ENCODE measurements at places on chromosomes 2 and 18.
A peak's percentile ranks its signal among the peaks of the same experiment; 100 is the strongest.

DNA sequence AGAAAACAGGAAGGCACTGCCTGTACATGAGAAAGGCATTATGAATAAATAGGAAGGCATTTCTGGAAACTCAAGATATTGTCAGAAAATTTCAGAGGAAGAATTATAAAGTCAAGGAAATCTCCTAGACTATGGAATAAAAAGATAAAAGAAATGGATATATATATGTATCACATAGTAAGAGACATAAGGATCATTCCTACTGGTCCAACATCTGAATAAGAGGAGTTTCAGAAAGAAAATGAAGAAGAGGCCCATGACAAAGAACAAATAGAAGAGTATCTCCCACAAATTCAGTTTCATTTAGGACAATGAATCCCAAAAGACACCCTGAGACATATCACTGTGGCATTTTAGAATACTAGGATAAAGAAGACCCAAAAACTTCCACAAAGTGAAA is 178.8 kb downstream of the PRKCE start:
- H3K4me3 ChIP-seq = no peak overlapping the region
- H3K4me1 ChIP-seq = peaks cover under 1% of the 10 kb centered on the region
- H3K27ac ChIP-seq = no peak overlapping the region
- no peak for DNase-seq

- H3K4me3 ChIP-seq = no peak overlapping the region
- H3K27ac ChIP-seq = no peak overlapping the region
- no peaks in the 10 kb centered on the region for H3K27me3 ChIP-seq
- H3K4me1 ChIP-seq = peaks cover 61% of the 10 kb centered on the region
- DNase-seq = no peak
These were observed 71.2 kb downstream of the SPATS2L start for GRCh38 chr2:200377355-200378336.

- no peak overlapping the region for H3K4me3 ChIP-seq
- H3K27me3 ChIP-seq = peaks cover 32% of the 10 kb centered on the region
- DNase-seq = no peak
- peaks cover 3% of the 10 kb centered on the region for H3K4me1 ChIP-seq
- no peak overlapping the region for H3K27ac ChIP-seq
- H3K36me3 ChIP-seq = no peaks in the 10 kb centered on the region
These were observed 94.6 kb upstream of the LGALSL start for GRCh38 chr2:64359171-64359891.

- no peak overlapping the region for H3K27ac ChIP-seq
- peaks cover 6% of the 10 kb centered on the region for H3K36me3 ChIP-seq
These were observed 42.9 kb upstream of the RFX8 start for GRCh38 chr2:101517758-101518271.

DNA sequence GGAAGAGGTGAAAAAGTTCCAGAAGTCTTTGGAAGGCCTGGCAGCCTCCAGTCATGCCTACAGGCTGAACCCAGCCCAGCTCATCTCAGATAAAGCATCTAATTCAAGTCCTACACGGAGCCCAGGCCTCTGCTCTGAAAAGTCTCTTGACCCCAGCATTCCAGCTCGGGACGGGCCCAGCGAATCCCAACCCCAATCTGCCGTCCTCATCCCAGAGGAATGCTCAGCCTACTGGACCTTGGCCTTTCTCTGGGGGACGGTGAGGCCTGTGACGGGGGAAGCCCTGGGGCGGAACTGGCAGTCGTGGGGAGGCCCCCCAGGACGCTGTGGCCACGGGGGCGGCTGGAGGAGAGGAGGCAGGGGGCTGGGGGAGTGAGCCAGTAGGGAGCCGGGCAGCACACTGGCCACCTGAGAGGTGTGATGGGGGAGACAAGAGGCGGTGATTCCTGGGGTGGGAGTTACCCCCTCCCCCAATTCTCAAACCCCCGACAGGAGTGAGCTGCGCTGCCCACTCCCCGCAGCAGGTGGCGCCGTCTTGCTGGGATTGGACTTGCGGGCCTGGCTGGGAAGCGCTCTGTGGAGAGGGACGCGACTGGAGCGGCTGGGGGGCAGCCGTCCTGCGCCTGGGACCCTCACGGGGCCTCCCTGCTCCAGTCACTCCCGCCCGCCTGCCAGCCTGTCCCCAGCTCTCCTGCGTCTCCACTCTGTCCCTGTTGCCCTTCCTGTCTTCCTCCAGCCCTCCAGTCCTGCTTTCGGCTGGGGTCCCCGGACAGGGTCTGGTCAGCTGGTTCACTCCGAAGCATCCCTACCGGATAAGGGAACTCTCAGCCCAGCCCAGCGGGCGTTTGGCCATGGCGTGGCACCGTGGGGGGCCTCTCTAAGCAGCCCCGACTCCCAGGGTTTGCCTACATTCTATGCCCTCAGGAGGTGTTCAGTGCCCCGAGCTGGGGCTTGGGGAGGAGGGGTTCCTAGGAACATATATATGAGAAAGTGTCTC is 182.6 kb upstream of the HAAO start:
- no peak overlapping the region for H3K27ac ChIP-seq
- H3K36me3 ChIP-seq = no peaks in the 10 kb centered on the region
- peaks cover 12% of the 10 kb centered on the region for H3K4me1 ChIP-seq
- H3K4me3 ChIP-seq = no peak overlapping the region
- peak; percentile 58 for DNase-seq
- no peaks in the 10 kb centered on the region for H3K27me3 ChIP-seq

DNA sequence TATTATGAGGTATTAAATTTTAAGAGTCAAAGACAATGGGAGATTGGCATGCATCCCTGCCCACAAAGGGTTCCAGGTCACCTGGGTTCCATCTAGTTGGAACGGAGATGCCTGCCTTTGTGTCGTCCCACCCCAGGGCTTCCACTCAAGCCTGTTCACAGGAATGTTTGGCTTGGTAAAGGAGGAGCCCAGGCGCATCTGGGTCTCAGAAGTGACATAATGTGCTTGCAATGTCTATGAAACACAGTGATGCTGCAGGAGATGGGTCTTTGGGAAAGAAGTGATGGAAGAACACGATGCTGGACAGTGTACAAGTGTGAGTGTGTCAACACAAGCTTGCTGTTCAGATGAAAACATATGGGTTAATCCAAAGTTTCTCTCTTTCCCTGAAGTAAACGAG is 49.6 kb upstream of the ZNF396 start:
- no peak overlapping the region for H3K4me3 ChIP-seq
- peaks cover 2% of the 10 kb centered on the region for H3K4me1 ChIP-seq
- no peak for DNase-seq
- no peak overlapping the region for H3K27ac ChIP-seq

Measured in activated naive CD8-positive, alpha-beta T cell treated with anti-CD3 and anti-CD28 coated beads for 36 hours (primary cell).